ENCODE measurements at places on chromosomes 3 and 15. TPM values are rescaled to one million over a fixed set of nuclear protein-coding genes. Genes with fewer than 3 reads are reported as not detected.

DNA sequence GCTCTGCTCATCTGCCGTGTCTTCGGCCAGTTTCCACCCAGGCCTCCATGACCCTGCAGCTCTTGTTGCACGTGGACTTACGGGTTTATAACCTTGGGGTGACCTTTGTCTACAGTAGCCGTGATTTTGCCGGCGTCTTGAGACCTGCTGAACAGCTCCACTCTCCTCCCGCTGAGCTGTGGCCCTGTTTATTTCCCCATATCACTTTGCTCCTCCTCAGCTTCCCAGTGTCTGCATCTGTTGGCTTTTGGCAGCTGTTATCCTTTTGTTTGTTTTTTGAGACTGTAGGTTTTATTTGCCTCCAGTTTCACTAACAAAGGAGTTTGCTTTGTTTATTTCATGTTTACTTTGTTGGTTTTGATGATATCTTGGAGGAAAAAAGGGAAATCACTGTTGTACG, 29.3 kb upstream of the SLC28A1 start:
- no peaks in the 10 kb centered on the region for H3K4me1 ChIP-seq
- no peak overlapping the region for H3K4me3 ChIP-seq
- H3K27me3 ChIP-seq: no peaks in the 10 kb centered on the region
- no peak overlapping the region for H3K27ac ChIP-seq
- H3K36me3 ChIP-seq: peaks cover 20% of the 10 kb centered on the region
- peak; percentile 18 for DNase-seq

- no peaks in the 10 kb centered on the region for H3K36me3 ChIP-seq
- no peak overlapping the region for H3K4me3 ChIP-seq
- H3K4me1 ChIP-seq: no peaks in the 10 kb centered on the region
- DNase-seq: no peak
- H3K27ac ChIP-seq: no peak overlapping the region
Observed at GRCh38 chr15:36232491-36232890, 346.9 kb upstream of the CDIN1 start.

DNA sequence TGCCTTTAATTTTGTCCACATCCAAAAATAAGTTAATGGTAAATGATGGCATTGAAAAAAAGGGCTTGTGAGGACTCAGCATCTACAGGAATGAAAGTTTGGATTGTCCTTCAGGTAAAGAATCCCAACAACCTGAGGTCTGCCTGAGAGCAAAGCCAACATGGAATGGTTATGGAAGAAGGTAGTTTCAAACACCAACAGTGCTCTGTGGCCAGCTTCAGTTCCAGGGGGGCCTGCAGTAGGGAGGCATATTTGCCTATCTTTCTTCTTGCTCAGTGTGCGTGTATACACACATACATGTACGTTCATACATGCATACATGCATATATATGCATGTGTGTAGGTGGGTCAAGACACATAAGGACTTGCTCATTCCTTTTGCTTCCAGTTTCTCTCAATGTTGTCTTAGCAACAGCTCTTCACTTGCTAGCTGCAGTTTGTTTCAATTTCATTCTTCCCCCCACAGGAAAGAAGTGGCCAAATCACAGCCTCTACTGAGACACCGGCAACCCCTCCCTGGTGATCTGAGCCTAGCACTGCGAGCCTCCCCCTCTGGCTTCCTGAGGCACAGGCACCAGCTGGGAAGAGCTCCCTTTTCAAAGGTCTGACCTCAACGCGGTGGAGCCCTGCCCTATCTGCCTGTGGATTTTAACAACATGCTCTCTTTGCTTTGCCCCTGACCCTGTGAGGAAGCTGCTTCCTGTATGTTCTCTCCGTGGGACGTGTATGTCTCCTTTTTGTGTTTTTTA, 146.2 kb downstream of the KLF13 start:
- no peaks in the 10 kb centered on the region for H3K4me1 ChIP-seq
- peak overlapping the region; percentile 6 for H3K27ac ChIP-seq
- no peak overlapping the region for H3K4me3 ChIP-seq
- no peaks in the 10 kb centered on the region for H3K27me3 ChIP-seq
- no peak for DNase-seq
- H3K36me3 ChIP-seq: no peaks in the 10 kb centered on the region

GUCA1C gene
- not detected for total RNA-seq

GRCh38 chr15:80507638-80508316, 103.6 kb downstream of the ARNT2 start:
- no peaks in the 10 kb centered on the region for H3K27me3 ChIP-seq
- peak; percentile 77 for DNase-seq
- no peaks in the 10 kb centered on the region for H3K36me3 ChIP-seq

TRPC1 gene
- total RNA-seq: 29.3 TPM

BNIP2 gene
- 199 TPM for total RNA-seq

ERICH6 gene
- not detected for total RNA-seq

CIP2A gene
- total RNA-seq: 0.99 TPM

GRCh38 chr3:113602256-113602655, 69.9 kb downstream of the SIDT1 start:
- no peaks in the 10 kb centered on the region for H3K36me3 ChIP-seq
- no peak overlapping the region for H3K4me3 ChIP-seq
- H3K27me3 ChIP-seq: no peaks in the 10 kb centered on the region
- no peak for DNase-seq
- H3K4me1 ChIP-seq: no peaks in the 10 kb centered on the region

GALNT15 gene
- total RNA-seq: 211 TPM

ATP10A gene
- 7.7 TPM for total RNA-seq
